ENCODE measurements at places on chromosomes 6 and 20.

DNA sequence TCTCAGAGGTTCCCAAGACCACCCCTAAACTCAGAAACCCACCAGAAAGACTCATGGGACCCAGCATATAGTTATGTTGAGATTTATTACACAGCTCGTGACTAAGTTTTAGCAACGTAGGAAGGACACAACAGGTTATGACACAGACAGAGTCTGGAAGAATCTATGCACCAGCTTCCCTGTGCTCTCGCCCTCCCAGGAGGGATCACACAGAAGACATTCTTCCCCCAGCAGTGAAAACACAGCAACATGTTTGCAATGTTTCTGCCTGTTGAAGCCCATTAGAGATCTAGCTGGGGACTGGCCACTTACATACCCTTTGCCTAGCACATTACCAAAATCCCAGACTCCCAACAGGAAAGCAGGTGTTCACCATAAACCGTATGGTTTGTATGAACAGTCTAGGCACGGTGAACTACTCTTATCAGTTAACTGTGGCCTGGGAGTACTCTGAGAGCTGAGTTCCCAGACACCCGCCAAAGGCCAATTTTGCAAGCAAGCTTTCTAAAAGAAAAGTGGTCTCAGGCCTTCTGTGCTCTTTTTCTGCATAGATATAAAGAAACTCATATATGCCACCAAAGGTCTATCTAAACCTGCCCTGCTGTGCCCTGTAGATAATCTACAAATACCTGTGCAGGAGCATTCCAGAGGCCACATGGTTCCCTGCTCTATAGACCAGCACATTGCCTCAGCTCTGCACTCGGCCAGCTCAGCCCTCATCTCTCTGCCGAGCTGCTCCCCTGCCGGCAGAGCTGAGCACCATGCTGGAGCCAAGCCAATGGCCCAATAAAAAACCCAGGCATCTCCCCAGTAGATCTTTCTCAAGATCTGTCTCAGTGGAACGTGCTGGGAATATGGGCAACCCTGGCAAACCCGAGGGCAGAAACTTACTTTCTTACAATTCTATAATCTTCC is 69.6 kb upstream of the SMIM28 start:
- no peak for DNase-seq

- DNase-seq: no peak
Observed at GRCh38 chr20:47529840-47530239, 28.2 kb downstream of the NCOA3 start.

DNA sequence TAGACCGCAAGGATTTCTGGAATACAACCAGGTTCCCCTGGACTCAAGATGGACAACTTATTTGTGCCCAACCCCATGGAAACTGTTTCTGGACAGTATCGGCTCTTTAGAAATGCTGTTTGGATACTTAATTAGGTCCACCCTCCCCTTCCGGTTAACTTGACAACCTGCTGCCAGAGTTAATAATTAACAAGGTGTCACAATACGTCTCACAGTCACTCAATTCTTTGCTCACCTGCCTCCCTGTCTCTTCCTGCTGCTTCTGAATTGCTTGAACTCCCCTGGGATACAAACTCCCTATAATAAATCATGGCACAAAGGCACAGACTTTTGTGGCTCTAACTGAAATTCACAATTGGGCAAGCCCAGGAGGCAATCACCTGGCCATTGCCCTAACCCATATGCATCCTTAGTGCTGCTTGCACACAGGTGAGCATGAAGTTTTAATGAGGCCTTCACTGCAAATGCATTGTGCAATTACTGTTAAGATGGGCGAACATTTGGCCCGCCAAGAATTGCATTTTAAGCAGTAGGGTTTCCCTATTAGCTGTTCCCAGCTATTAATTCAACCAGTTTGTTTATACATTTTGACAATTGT is 504.4 kb upstream of the NOX3 start:
- DNase-seq: no peak

DNA sequence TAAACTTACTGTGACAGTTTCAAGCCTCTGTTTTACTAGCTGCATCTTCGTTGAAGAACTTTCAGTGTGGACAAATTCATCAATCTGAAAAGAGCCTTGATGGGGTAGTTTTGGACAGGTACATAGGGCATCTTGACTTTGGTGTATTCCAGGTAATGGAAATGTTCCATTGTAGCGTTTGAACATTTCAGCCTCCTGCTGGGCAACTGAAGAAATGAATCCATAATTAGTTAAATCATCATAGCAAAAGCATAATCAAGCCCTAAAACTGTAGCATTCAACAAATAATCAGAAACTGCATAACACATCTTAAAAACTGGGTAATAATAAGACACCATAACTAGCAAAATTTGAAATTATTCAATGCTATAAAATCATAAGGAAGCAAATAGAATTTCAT is 86.2 kb downstream of the AHI1 start:
- no peak for DNase-seq

DNA sequence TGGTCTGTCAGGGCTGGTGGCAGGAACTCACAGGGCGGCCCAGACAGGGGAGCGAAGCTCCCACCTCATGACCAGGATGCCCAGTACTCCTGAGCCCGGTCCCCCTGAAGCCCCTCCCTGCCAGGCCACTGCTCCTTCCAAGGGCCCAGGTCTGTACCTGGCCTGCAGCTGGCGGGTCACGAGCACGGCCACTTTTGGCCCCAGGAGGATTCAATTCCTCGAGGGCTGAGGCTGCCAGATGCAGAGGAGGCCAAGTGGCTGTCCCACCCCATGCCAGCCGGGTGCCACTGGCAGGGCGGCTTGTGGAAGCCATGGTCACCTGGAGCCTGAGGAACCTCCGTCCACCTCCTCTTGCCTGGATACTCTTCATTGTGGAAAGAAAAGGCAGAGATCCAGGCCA is 17.4 kb downstream of the PMEPA1 start:
- no peak for DNase-seq

DNA sequence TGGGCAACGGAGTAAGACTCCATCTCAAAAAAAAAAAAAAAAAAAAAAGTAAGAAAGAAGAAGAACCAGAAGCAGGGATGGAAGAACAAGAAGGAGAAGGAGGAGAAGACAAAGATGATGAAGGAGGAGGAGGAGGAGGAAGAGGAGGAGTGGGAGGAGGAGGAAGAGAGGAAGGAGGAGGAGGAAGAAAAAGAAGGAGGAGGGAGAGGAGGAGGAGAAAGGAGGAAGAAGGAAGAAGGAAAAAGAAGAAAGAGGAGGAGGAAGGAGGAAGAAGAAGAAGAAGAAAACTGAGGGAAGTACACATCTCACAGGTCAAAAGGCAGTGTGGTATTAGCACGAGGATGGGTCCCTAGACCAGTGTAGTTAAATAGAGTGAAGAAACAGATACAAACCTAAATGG is 65.1 kb upstream of the SCAF8 start:
- no peak for DNase-seq

DNA sequence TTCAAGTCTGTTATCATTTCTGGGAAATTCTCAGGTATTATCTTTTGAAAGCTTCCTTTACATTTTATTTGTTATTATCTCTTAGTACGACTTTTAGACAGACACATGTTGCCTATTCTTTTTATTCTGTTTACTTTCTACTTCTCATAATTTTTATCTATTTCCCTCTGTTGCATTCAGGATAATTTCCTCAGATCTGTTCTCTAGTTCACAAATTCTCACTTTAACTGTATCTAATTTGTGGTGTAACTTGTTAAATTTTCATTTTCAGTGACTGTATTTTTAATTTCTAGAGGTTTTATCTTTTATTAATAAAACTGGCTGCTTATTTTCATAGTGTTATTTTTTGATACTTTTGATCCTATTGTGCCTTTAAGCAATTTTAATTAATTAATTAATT is 16.0 kb downstream of the ATRN start:
- DNase-seq: no peak

DNA sequence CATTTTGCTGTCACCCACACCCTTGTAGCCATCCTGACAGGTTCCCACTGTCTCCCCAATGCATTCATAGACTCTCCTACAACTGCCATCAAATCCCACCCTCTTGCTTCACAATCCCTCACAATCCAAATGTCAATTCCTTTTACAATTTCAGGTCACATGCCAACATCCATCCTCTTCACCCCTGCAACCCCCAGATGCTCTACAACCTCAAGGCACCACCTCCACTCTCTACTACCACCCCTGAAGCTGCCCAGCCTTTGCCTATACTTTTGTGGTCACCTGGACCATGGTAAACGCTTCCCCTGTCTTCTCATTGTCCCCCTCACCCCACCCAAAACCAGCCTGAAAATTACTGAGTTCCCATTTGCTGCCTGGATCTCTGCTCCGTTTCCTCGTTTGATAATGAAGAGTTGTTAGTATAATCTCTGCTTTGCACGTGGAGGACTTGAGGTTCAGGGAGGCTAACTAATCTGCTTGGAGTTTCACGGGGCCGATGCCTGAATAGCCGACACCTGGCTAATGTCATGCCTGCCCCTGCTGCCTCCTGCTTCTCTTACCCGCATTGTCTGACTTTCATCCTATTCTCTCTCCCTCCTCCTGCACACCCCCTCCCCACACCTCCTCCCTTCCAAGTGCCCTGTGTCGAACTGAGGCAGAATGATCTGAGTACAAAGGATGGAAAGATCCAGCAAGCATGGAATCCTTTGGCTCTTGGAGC is 82.4 kb upstream of the TOX2 start:
- no peak for DNase-seq

DNA sequence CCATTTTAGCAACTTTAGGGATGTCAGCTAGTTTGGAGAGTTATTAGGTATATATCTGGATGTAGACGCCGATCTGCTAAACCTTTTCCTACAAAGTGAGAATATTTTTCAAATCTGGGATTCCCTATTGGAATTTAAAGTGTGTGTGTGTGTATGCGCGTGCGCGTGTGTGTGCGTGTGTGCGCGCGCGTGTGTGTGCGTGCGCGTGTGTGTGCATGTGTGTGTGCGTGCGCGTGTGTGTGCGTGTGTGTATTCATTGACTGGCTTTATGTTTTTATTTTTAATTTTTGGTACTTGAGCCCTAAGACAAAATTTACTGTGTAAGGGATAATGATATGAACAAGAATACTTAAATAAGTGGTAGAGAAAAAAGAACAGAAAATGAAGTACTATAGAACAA is 8.1 kb downstream of the PRL start:
- DNase-seq: no peak

DNA sequence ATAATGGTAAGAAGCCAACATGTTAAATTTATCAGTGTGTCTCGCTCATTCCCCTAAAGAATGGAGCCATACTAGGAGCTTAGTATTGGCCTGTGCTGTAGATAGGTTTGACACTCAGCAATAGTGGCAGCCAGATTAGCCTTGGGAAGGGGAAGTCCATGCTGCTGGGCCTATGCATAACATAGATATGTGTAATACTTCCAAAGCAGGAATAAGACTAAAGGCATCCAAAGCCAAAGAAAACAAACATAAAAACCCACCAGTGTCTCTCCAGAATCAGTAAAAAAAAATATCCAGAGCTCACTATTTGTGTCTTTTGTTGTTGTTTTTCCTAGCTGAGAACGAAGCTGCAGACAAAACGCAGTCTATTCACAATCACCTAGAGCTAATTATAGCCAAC is 104.2 kb upstream of the STXBP5 start:
- peak; percentile 38 for DNase-seq

GRCh38 chr6:168152306-168152963 is 73.4 kb upstream of the FRMD1 start:
- DNase-seq: no peak

DNA sequence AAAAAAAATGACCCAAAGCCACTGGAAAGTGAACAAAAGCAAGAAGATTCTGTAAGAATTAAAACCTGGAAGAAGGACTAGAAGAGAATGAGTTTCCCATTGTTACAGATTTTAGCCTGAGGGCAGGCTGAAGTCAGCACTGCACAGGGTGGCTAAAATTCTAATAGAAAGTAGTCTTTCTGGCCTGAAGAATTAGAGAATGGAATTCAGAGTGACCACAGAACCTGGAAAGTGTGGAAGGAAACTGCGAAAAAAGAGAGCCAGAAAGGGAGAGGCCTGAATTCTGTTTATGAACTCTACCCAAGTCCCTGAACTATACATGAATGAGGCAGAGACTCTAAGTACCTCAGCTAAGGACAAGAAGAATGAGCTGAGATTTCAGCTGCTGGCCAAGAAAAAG is 38.9 kb upstream of the FILIP1 start:
- no peak for DNase-seq

- no peak for DNase-seq
Observed at GRCh38 chr20:25459111-25459830, 51.8 kb downstream of the GINS1 start.

GRCh38 chr20:5787796-5788165 is 37.6 kb downstream of the SHLD1 start:
- no peak for DNase-seq
